Frontal cortex (tissue), 4 donors: ENCODE measurements at places on chromosomes 3 and 15. TPM values are rescaled to one million over a fixed set of nuclear protein-coding genes. Genes with fewer than 3 reads are reported as not detected.

COL7A1 gene
- total RNA-seq = 1.2 TPM

IL16 gene
- 0.82 TPM for total RNA-seq

ACSBG1 gene
- 2.9 TPM for total RNA-seq

NDN gene
- 97.0 TPM for total RNA-seq

P2RY12 gene
- total RNA-seq = 17.5 TPM

SPINK8 gene
- not detected for total RNA-seq

MKRN2OS gene
- total RNA-seq = not detected

AMT gene
- 1.6 TPM for total RNA-seq

TMC3 gene
- under 0.01 TPM for total RNA-seq

SCAMP5 gene
- total RNA-seq = 42.8 TPM

TRAK1 gene
- total RNA-seq = 28.1 TPM

FAM227B gene
- 5.3 TPM for total RNA-seq

DNA sequence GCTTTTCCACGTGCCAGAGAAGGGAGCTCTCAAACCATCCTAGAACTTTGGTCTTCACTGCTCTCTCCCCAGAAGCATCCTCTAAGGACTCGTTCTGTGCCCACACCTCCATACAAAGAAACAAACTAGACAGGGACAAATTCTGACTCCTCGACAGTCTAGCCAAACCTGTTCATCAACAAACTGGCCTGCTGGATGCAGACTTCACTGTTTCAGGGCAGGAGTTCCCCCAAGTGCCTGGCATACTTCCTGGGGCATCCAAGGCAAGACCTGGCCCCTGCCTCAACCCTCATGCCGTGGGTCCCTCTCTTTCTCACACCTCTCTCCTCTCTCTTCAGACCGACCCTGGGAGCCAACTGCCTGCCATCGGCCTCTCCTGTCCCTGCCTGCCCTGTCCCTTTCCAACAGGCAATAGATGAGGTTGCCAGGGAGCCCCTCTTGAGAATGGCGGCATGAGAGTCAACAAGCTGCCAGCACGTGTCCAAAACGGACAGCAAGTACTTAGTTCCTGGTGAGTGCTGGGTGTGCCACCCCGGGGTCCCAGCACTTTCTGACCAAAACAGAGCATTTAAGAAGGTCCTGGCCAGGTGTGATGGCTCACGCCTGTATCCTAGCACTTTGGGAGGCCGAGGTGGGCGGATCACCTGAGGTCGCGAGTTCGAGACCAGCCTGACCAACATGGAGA, 79.1 kb upstream of the HES1 start:
- DNase-seq = no peak

GRCh38 chr3:192861972-192862371, 55.7 kb downstream of the MB21D2 start:
- no peak for DNase-seq

DNA sequence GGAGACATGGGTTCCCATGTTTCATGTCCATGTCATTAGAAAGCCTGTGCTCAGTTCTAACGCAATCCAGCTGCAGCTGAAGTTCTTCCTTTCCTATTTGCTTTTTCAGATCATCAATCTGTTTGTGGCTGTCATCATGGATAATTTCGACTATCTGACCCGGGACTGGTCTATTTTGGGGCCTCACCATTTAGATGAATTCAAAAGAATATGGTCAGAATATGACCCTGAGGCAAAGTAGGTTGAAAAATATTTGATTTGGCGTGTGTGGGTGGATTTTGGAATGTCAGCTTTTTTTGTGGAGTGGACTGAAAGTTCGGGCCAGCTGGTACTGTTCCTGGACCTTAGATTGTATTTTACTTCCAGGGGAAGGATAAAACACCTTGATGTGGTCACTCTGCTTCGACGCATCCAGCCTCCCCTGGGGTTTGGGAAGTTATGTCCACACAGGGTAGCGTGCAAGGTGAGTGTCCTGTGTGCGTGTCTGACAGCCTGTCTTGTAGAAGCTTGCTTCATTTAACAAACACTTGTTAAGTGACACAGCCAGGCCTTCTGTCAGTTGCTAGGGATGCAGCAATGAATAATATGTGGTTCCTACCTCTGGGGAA, 69.6 kb downstream of the CHDH start:
- no peak for DNase-seq

DNA sequence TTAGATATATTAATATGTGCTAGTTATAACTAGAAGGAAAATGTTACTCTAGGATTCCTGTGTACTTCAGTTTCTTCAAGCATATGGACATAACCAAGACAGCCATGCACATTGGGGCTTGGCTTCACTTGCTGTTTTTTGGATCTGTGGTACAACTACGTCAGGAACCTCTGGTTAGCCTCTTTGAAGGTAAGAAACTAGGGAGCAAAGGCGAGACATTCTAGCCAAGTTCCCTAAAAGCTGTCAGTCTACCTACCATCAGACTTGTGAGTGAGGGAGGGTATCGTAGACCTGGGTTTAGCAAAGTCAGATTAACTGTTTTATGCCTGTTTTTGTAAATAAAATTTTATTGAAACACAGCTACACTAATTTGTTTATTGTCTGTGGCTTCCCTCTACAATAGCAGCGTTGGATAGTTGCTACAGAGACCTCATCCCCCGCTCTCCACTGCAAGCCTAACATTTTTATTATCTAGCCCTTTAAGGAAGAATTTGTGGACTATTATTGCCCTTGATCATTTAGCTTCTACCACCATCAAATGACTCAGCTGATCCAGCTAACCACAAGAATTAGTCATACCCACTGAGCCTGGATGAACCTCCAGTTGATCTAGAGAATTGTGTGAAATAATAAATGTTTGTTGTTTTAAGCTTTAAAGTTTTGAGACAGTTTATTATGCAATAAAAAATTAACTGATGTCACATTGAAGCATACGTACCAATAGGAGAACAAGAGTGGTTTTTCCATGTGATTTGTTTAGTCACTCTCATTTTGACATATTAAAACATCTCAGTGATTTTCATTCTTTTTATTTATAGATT, 58.1 kb downstream of the RSRC1 start:
- no peak for DNase-seq

DNA sequence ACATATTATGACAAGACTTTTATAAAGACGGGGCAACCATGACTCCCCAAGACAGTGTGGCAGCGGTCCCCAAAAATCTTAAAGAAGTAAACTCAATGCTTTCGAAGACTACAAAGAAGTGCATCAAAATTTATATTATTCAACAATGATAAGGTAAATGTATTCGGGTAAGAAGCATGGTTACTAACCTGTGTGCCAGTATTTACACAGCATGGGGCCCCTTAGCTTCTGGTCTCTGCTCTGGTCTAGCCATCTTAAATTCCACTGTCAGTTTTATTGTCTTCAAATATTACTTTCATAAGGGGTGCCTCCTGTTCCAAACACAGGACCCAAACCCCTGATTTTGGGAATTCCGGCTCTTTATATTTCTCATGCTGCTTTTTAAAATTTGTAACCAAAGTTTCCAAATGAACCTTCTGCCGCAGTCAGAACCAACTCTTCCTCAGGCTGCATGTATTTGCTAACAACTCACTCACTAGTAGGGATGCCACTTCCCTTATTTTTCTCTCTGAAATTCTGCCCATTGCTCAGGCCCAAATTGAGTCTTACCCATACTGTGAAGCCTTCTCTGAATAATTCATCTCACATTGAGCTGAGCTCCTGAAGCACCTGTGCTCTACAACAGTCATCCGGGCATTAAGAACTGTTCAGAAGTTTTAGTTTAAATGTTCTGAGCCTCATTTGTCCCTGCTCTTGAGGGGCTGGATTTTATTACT, 1.2 kb downstream of the TTC23 start:
- DNase-seq = no peak

GRCh38 chr3:37198547-37198946, 24.2 kb upstream of the LRRFIP2 start:
- no peak for DNase-seq

DNA sequence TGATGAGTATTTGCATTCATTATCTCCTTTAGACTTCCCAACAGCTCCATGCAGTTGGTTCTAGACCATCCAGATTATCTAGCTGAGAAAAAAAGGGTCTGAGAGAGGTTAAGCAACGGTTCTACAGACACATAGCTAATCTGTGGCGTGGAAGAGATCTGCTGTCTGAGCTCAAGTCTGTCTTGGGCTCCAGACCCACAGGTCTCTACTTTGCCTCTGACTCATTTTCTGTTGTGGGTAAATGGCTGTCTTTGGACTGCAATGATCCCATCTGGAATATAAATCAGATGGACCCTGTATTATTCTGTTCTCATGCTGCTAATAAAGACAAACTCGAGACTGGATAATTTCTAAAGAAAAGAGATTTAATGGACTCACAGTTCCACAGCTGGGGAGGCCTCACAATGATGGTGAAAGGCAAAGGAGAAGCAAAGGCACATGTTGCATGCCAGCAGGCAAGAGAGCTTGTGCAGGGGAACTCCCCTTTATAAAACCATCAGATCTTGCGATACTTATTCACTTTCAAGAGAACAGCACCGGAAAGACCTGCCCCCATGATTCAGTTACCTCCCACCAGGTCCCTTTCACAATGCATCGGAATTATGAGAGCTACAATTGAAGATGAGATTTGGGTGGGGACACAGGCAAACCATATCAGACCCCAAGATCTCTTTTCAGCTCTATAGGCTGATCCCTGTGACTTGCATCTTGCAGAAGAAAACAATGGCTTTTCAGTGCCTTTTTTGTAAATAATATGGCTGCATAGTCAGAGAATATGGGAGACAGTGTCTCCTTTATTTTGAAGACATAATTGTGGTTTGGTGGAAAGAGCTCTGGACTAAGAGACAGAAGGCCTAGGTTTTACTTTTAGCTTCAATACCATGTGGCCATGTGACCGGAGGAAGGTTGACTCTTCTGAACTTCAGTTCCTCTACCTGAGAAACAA, 24.7 kb downstream of the CEMIP start:
- DNase-seq = no peak

DNA sequence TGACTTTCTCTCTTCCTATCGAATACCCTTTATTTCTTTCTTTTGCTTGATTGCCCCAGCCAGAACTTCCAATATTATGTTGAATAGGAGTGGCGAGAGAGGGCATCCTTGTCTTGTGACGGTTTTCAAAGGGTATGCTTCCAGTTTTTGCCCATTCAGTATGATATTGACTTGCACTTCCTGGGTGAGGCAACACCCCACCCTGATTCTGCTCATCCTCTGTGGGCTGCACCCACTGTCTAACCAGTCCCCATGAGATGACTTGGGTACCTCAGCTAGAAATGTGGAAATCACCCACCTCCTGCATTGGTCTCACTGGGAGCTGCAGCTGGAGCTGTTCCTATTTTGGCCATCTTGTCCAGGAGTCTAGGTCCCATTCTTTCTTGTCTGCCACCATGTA, 44.8 kb upstream of the KCNH8 start:
- no peak for DNase-seq

DNA sequence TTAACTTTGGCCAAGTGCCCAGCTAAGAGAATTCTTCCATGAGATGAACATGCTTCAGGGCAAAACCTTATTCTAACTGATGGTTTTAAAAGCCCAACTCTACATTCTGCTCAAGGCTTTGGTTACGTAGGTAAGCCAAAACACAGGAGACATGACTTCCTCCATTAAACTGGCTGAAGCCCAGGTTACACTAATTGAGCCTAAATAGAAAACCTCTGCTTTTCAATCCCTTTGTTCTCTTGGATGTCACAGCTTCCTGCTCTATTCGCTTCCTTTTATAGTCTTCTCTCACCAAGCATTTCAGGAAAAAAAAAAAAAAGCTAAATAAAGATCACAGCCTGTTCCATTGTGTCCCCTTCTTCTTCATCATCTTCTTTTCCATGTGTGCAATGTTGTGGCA, 420.4 kb downstream of the TIGIT start:
- no peak for DNase-seq

DNA sequence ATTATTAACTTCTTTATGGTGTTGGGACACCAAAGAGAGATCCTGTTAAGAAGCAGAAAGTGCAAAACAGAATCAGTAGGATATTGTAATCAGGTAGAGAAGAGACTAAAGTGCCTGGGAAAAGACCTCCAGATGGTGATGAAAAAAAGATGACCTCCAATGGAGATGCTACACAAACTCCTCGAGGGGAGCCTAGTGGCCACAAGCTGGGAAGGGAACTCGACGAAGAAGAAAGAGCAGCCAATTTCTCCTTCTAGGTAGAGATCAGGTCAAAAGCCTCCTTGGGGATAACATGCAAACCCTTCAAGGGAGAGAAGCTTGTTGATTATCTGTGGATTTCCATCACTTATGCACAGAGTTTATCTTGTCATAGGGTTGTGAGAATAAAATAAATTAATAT, 647.6 kb downstream of the ROBO2 start:
- DNase-seq = no peak

DNA sequence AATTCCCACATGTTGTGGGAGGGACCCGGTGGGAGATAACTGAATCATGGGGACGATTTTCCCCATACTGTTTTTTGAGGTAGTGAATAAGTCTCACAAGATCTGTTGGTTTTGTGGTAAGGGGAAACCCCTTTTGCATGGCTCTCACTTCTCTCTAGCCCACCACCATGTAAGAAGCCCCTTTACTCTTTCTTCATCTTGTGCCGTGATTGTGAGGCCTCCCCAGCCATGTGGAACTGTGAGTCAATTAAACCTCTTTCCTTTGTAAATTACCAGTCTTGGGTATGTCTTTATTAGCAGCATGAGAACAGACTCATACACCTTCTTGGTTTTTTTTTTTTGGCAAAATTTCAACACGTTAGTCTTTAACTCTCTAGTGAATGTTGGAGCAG, 18.1 kb downstream of the ARL8B start:
- DNase-seq = no peak

DNA sequence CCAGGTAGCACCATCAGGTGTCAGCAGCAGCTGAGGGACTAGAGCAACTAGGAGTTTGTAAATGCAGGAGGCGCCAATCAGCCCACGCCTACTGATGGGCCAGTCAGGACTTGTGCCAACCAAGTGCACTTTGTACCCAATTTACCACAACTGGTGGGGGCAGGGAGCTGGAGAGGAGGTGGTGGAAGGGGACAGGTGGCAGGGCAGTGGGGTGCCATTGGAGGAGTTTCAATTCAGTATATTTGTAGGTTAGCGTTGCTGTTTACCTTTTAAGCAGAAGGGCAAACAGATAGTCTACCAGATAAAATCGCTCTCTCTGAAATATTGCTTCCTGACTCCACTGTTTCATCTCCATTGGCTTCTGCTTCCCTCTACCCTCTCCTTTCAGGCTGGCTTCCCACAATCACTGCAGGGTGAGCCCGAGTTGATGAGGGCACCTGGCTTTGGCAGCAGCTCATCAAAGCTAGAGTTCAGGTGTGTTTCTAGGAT, 75.7 kb downstream of the TRIM69 start:
- no peak for DNase-seq

- no peak for DNase-seq
Measured at GRCh38 chr15:80957556-80957955, 32.1 kb downstream of the MESD start.

DNA sequence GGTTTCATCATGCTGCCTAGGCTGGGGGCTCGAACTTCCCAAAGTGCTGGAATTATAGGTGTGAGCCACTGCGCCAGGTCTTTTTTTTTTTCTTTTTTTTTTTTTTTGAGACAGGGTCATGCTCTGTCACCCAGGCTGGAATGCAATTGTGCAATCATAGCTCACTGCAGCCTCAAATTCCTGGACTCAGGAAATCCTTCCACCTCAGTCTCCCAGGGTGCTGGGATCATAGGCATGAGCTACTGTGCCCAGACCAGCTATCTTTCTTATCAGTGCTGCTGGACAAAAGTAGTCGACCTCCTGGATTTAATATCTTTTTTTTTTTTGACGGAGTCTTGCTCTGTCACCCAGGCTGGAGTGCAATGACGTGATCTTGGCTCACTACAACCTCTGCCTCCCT, 60.8 kb downstream of the TFDP2 start:
- no peak for DNase-seq
